ENCODE measurements at places on chromosomes 4 and X. TPM values are rescaled to one million over a fixed set of nuclear protein-coding genes. Genes with fewer than 3 reads are reported as not detected.

IL1RAPL1 gene
- total RNA-seq, result 4.8 TPM

AVPR2 gene
- 1.7 TPM for total RNA-seq

STATH gene
- 68.2 TPM for total RNA-seq

HGFAC gene
- not detected for total RNA-seq

NOA1 gene
- 16.5 TPM for total RNA-seq

CCDC158 gene
- 0.51 TPM for total RNA-seq

DMRTC1B gene
- total RNA-seq, result not detected

MMRN1 gene
- total RNA-seq, result 27.6 TPM

PPEF2 gene
- total RNA-seq, result 0.10 TPM

ZXDB gene
- total RNA-seq, result 12.6 TPM

PFKFB1 gene
- 0.21 TPM for total RNA-seq

CCKAR gene
- 14.9 TPM for total RNA-seq

TEX13D gene
- not detected for total RNA-seq

INPP4B gene
- total RNA-seq, result 39.4 TPM

GDPD2 gene
- 1.5 TPM for total RNA-seq

GPR173 gene
- 3.1 TPM for total RNA-seq

NUDT11 gene
- total RNA-seq, result 6.2 TPM

MAGEA8 gene
- total RNA-seq, result not detected

DOK7 gene
- 30.9 TPM for total RNA-seq

MUC7 gene
- total RNA-seq, result 140 TPM

OTUD6A gene
- not detected for total RNA-seq

MAGEA10 gene
- not detected for total RNA-seq

DCAF8L2 gene
- total RNA-seq, result not detected

GPR119 gene
- total RNA-seq, result not detected

PF4V1 gene
- total RNA-seq, result not detected

RELL1 gene
- total RNA-seq, result 74.7 TPM

AMBN gene
- not detected for total RNA-seq

XG gene
- total RNA-seq, result 6.4 TPM

MXRA5 gene
- total RNA-seq, result 103 TPM

CPZ gene
- 6.8 TPM for total RNA-seq

ZNF711 gene
- total RNA-seq, result 34.5 TPM

RASSF6 gene
- 3.3 TPM for total RNA-seq

TMEM271 gene
- total RNA-seq, result 0.41 TPM

H2BW2 gene
- total RNA-seq, result not detected

ZBED1 gene
- 33.6 TPM for total RNA-seq

TRMT10A gene
- 13.5 TPM for total RNA-seq

MAP7D2 gene
- total RNA-seq, result 0.72 TPM

ASB9 gene
- 4.0 TPM for total RNA-seq

LRIT3 gene
- total RNA-seq, result 0.51 TPM

MEPE gene
- not detected for total RNA-seq

TMEM154 gene
- total RNA-seq, result 12.6 TPM

LRPAP1 gene
- total RNA-seq, result 117 TPM

GABRE gene
- total RNA-seq, result 45.3 TPM

GLRA2 gene
- total RNA-seq, result not detected

RPA4 gene
- total RNA-seq, result 6.1 TPM

RAB40AL gene
- total RNA-seq, result not detected

HMX1 gene
- not detected for total RNA-seq

STPG2 gene
- 0.31 TPM for total RNA-seq

VMA21 gene
- total RNA-seq, result 30.7 TPM

STOX2 gene
- 37.6 TPM for total RNA-seq

PNMA5 gene
- total RNA-seq, result not detected

GAGE12G gene
- not detected for total RNA-seq
